ENCODE measurements at places on chromosomes 2 and 18. TPM values are rescaled to one million over a fixed set of nuclear protein-coding genes. Genes with fewer than 3 reads are reported as not detected.
A peak's percentile ranks its signal among the peaks of the same experiment; 100 is the strongest.

RIT2 gene
- total RNA-seq, result not detected

RTP5 gene
- not detected for total RNA-seq

DNA sequence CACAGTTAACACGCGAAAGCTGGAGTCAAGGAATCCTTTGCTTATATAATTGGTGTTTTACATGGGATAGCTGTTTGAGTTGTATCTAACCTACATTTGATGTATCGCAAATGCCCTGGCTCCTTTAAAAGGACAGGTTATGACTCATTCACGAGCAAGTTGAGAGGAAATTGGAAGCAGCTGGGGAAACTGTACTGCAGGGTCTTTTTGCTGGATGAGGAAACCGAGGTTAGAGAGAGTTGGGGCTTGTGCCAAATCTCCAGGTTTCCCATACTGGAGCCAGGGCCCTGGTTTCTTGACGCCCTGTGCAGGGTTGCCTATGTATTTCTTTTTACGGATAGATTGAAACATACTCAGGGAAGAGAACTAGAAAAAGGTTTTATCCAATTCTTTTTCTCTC, 60.0 kb upstream of the SPTBN1 start:
- no peak for DNase-seq

DNA sequence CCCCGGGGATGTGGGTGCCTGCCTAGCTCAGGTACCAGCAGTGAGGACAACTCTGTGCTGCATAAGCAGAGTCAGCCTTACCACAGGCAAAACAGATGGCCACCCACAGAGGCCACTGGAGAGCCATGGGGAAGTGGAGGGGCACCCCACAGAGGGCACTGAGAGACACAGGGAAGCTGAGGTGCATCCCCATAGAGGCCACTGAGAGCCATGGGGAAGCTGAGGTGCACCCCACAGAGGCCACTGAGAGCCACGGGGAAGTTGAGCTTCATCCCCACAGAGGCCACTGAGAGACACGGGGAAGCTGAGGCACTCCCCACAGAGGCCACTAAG, 134.1 kb upstream of the EPAS1 start:
- DNase-seq, result no peak

GRCh38 chr18:80167931-80168330, 58.9 kb downstream of the ADNP2 start:
- DNase-seq, result no peak

DNA sequence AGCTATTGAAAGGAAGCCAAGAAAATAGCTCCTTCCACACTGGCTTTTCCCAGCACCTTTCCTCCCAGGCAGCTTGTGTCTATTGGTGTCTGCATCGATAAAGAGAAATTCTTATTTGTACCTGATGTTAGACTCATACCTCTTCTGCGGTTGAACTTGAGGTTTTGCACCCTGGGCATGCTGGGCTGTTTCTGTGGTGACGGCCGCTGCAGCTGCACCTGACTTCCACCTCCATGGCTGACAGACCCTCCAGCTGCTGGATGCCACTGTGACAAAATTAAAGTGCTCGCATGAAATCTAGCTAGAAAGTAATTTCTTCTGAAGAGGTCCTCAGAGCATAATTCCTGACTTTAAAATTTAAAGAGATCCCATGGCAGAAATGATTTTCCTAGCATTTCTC, 6.6 kb downstream of the FECH start:
- DNase-seq, result peak; percentile 3

DNA sequence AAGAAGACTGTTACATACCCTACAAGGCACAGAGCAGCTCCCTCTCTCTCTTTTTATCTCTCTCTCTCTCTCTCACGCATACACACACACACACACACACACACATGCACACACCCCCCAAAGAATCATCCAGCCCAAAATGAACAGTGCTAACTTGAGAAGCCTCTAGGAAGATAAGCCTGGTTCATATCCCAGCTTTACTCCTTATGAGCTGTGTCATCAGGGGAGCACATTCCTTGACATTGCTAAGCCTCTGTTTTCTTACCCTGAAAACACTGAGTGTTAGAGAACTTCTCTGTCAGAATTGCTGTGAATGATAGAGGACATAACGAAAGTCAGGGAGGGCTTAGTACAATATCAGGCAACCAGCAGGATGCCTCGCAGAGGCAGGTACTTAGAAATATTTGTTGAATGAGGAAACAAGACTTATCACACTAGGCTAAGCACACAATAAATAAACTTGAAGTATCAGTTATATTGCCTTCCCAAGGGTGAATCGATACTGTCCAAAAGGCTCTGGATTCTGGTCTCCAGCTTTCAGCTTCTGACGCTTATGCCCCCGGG, 725.6 kb upstream of the ID2 start:
- DNase-seq, result no peak

DNA sequence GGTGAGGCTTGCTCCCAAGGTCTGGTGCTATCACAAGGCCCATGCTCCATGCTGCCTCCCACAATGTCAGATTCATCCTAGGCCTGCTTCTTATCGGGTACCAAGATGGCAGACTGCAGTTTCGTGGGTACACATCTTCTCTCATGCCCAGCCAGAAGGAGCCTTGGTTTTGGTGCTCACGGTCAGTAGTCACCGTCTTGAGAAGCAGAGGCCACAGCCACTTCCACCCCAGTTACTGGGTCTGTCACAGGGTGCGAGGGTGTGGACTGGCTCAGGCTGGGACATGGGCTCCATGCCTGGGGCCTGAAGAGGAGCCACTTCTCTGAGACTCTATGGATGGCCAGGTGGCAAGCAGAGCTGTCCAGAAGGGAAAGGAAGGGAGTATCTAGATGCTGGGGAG, 178.8 kb upstream of the HS6ST1 start:
- DNase-seq, result no peak
